ENCODE measurements at places on chromosomes 7 and 10. TPM values are rescaled to one million over a fixed set of nuclear protein-coding genes. Genes with fewer than 3 reads are reported as not detected.
A peak's percentile ranks its signal among the peaks of the same experiment; 100 is the strongest.

DNA sequence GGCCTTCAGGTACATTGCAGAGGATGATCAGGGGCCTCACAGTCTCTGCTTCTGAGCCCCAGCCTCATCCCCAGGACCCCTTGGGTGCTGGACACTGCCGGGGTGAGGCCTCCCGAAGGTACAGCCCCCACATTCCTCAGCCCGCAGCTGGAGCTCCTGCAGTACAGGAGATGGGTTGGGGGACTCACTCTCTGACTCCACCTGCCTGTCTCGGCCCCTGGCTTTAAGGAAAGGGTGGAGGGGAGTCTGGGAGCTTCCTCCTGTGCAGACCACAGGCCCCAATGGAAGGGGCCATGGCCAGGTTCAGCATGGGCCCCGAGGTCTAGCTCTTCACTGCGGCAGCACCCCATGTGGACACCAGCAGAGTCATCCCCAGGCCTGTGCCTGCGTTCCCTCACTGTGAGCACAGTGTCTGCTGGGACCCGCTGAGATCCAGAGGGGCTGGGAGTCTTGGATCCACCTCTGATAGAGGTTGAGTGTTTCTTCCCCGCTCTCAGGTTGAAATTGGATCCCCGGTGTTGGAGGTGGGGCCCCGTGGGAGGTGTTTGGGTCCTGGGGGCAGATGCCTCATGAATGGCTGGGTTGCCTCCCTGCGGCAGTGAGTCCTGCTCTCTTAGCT is 99.9 kb downstream of the PRKAG2 start:
- DNase-seq = no peak

The SLC26A5 gene
- 0.04 TPM for polyA plus RNA-seq

The PIP gene
- polyA plus RNA-seq = not detected

The GDF10 gene
- 0.03 TPM for polyA plus RNA-seq

The PKD2L1 gene
- polyA plus RNA-seq = 0.15 TPM

The NEUROG3 gene
- not detected for polyA plus RNA-seq

GRCh38 chr7:5627745-5628547 is 153.5 kb downstream of the RNF216 start:
- DNase-seq = no peak

DNA sequence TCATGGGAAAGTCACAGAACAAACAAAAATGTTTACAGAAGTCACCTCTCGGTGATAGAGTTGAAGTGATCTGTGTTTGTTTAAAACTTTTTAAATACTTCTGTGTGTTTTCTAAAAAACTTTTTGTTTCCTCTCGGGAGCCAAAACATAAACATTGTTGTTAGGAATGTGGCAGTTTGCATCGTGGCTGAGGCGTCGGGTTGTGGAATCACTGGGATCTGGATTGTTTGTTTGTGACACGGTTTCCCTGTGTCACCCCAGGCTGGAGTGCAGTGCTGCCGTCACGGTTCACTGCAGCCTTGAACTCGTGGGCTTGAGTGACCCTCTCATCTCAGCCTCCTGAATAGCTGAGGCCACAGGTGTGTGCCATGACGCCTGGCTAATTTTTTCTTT is 29.0 kb upstream of the SUN1 start:
- no peak for DNase-seq

DNA sequence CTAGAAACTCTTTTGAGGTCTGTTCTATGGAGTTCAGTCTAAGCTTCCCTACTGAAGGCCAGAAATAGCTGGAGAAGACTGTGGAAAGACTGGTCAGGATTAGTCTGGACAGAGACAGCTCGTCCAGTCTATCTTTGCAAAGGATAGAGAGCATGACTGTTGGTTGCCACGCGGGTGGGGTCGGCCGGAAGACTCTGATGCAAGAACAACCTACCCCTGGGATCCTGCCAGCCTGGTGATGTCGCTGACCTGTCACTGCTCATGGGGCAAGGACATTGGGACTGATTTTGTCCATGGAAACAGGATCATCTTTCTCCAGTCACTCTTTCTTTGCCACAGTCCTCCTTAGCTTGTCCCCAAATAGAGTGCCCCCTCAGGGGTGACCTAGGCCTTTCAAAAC is 337.6 kb upstream of the NPSR1 start:
- DNase-seq = no peak

DNA sequence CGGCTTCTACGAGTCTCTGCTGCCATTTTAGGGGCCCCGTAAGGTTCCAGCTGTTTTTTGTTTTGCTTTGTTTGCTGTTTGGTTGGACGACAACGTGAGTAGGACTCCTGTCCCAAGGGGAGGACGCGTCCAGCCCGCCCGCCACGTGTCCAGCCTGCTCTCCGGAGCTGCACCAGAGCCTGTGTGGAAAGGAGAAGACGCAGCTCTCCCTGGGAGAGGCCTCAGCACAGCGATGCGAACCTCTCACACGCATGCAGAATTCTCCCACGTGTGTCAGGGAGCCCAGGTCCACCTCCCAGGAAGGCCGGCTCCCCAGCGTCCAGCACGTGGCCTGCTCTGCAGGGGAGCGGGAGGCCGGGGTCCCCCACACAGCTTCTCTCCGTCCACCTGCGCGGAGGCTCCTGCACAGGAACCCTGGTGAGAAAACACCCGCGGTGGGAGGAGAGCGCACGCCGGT is 36.4 kb upstream of the DNAJB6 start:
- DNase-seq = no peak

- DNase-seq = no peak
Observed at GRCh38 chr7:130891254-130892094, 157.5 kb upstream of the KLF14 start.

GRCh38 chr10:77636967-77637531 is 559 bp downstream of the KCNMA1 start:
- no peak for DNase-seq

DNA sequence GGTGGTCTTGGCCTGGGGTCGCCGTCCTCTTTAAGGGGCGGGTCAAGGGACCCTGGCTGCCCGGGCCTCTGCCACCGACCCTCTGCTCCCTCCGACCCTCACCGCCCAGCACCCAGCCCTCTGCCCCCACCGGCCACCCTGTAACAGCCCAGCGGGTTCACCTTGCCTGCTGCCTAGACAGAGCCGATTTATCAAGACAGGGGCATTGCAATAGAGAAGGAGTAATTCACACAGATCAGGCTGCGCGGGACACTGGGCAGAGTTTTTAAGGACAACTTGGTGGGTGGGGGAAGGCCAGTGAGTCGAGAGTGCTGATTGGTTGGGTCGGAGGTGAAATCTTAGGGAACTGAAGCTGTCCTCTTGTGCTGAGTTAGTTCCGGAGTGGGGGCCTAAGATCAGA is 779 bp upstream of the ADCK2 start:
- no peak for DNase-seq

DNA sequence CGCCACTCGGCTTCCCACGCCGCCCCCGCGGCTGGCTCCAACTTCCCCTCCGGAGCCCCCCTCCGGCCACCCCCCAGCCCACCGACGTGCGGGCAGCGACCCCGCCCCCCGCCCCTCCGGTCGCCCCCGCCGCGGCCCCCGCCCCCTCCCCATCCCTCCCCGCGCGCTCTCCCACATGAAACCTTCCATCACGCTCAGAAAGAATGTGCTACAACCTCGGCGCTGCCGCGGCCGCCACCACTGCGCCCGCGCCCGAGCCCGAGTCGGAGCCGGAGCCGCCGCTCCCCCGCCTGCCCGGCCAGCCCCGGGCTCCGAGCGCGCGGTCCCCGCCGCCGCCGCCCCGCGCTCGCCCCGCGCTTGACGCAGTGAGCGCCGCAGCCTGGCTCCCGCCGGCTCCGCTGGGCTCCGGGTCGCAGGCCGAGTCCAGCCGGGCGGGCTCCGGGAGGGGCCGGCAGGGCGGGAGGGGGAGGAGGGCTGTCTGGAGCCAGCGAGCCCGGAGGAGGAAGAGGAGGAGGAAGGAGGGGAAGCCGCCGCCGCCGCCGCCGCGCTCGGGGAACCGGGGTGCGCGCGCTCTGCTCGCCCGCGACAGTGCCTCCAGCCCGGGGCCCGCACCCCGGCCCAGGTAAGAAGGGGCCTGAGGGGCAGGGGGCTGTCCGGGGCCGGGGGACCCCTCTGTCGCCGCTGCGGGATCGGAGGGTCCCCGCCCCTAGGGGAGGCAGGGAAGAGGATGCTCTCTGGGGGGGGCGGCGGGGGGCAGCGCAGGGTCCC is 4.3 kb upstream of the ELFN1 start:
- DNase-seq = no peak

GRCh38 chr7:23615331-23615730 is 18.1 kb downstream of the CCDC126 start:
- DNase-seq = no peak

The CLDN15 gene
- polyA plus RNA-seq = 20.6 TPM

DNA sequence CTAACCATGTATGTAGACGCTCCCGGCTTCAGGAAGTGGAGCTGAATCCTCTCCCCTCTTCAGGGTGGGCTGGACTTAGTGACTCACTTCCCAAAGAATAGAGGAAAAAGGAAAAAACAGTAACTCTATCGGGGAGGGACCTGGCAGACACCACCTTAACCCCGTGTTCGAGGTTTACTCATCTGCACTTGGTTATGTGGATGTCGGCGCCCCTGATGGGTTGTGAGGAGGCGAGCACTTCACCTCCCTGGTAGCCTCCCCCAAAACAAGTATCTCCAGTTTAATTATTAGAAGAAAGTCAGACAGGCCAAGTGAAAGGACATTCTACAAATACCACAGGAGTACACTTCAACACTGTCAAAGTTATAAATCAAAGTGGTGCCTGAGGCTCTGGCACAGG is 559.7 kb downstream of the TCERG1L start:
- no peak for DNase-seq

GRCh38 chr7:151123822-151124464 is 37.7 kb downstream of the AGAP3 start:
- peak; percentile 65 for DNase-seq

DNA sequence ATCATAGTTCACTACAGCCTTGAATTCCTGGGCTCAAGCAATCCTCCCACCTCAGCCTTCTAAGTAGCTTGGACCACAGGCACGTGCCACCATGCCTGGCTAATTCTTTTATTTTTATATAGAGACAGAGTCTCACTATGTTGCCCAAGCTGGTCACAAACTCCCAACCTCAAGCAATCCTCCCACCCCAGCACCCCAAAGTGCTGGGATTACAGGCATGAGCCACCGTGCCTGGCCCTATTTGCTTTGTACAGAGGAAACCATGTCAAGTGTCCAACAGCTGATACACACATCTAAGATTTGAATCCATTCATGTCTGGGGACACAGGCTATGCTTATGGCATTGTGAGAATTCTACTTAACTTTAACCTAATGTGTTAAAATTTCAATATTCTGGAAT is 29.9 kb upstream of the MPP7 start:
- DNase-seq = no peak

The OR6B1 gene
- 0.18 TPM for polyA plus RNA-seq

- no peak for DNase-seq
Observed at GRCh38 chr7:80876894-80877414, 41.9 kb downstream of the SEMA3C start.

DNA sequence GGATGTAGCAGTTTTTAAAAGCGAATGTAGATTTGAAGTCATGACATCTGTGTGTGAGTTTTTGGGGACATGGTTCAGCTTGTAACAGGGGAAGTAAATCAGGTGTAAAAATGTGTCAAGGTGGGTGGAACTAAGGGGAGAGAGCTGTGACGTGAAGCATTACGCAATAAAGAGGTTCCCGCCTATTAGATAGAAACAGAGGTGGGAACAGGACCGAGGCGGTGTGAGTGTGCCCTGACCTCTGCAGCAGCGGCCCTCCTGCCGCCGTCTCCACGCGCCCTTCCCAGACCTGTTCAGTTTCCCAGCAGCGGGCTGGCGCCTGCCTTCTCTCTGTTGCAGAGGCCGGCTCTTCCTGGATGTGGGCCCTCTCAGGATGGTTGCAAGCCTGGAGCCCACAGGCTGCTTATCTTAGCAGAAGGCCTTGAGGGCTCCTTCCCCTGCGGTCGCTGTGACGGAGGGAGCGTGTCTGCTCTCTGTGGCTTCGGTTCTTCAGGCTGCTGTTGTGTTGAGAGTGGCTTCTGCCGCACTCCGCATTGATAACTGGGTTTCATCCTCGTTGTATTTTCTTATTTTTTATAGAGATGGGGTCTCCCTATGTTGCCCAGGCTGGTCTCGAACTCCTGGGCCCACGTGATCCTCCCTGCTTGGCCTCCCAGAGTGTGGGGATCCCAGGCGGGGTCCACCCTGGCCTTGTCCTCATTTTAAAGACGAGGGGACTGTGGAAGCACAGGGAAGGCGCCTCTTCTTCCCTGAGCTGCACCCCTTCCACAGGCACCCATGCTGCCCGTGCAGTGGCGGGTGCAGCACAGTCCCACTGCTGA is 65.0 kb downstream of the DNAJB6 start:
- no peak for DNase-seq

DNA sequence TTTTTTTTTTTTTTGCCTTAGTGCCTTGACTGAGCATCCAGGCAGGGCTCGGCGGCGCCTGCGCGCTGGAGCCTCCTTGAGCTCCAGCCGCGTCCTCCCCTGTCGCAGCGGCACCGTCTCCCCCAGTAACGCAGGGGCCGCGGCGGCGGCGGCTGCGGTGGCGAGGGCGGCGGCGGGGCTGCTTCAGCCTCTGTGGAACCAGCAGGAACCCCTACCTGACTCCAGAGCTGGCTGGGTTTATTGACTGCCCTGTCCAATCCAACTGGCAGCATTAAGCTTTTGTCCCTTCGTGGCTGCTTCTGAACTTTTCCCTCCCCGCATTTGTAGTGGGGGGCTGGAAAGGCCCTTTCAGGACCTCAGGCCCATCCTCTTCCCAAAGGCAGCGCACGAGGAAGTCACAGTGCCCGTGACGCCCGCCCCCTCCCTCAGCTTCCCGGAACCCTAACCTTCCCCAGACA is at the start of gene GPR85:
Gene GPR85 (minus strand): TSS at position 397 of the 458 bp plus-strand sequence. CDS start 2,106 bp downstream, outside the sequence.
- DNase-seq = no peak

GRCh38 chr7:139783647-139784385 is 6.0 kb upstream of the HIPK2 start:
- no peak for DNase-seq

The ZP3 gene
- polyA plus RNA-seq = not detected

- no peak for DNase-seq
Observed at GRCh38 chr7:124201768-124202349, 169.0 kb upstream of the TMEM229A start.

DNA sequence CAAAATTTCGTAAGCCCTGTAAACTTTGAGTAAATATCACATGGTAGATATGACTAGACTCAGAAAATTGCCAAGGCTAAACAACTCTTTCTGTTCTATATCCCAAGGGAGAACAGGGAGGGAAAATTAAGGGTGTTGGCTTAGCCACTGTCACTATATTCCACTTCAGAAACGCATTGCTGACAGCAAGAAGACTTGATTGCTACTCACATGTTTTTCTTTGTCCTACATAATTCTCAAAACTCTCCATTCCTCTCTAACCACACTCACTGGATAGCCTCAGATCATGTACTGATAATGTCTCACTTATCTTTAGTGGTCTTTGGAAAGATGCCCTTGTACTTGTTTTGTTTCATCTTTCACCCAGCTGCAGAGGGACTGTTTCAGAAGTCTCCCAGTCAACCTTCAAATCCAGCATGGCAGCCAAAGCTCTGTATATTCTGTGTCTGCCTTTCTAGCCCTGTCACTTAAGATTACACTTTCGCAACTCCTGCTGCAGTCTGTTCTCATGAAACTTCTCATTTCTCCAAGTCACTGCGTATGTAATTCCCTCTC is 582.4 kb upstream of the FZD8 start:
- no peak for DNase-seq

DNA sequence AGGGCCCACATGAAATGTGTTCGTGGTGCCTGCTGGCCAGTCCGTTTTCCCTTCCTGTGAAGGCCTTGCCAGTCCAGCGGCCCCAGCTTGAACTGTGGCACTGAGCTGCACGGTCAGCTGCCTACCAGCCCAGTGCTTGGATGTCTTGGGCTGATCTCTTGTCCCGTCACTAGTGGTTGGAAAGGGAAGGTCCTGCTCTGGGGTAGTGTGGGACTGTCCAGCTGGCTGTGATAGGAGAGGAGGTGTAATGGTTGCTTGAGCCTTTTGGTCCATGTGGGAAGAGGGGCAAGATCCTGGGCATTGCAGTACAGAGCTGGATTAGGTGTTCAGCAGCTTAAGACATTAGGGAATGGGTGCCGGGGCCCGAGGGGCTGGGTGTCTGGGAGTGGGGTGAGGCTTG is 15.0 kb downstream of the BUD23 start:
- no peak for DNase-seq
